Motor neuron (in vitro differentiated cells): ENCODE measurements at places on chromosomes 2 and 18. TPM values are rescaled to one million over a fixed set of nuclear protein-coding genes. Genes with fewer than 3 reads are reported as not detected.

GRCh38 chr2:174080672-174081121 is 115.5 kb upstream of the SP3 start:
- ATAC-seq, result peak; percentile 51

DNA sequence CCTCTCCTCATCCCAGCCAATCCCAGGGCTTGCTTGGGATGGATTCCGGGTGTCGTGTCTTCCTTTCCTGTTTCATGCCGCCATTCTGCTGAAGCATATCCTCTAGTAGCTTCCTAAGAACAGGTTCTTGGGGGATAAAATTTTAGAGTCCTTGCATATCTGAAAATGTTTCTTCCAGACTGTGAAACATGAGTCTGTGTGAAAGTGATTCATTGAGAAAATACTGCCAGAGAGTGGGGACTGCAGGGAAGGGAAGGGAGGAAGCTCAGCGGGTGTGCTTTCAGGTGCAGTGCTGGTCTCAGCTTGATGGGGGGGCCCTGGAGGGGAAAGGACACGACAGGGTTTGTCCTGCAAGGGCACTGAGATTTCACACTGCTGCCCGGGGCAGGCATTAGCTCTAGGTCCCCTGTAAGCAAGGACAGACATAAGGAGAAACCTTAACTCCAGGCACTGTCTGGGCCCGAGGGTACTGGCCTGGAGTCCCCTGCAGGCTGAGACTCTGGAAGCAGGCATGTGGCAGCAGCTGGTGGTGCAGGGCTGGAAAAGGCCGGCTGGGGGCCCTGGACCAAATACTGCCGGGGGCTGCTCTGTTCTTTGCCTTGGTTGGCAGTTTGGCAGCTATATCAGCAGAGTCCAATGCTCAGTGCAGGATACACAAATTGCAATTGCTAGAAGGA is 97.6 kb upstream of the HS6ST1 start:
- peak; percentile 10 for ATAC-seq

KRTCAP3 gene
- 1.2 and 4.2 TPM in 2 replicates for total RNA-seq

GRCh38 chr2:43642363-43642762 is 5.3 kb downstream of the PLEKHH2 start:
- ATAC-seq, result no peak

- peak; percentile 39 for ATAC-seq
These were observed 42.7 kb downstream of the ACSL3 start for GRCh38 chr2:222903234-222904220.

DNA sequence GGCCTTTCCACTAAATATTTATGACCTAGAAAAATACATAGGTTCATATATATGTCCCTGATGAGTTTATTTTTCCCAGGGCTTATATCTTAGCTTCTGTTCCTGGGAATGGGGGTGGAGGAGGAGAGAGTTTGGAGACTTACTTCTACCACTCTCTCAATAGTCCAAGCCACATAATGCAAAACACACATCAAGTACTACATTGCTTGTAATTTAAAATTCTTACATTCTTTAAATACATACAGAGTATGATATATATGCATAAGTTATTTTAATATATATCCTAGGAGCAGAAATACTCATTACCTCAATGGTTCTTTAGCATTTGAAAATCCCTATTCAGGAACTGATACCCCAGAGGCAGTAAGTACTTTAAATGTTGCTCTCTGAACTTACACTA is 73.2 kb upstream of the MYL1 start:
- no peak for ATAC-seq
